ENCODE measurements at places on chromosomes 13 and 19.

DNA sequence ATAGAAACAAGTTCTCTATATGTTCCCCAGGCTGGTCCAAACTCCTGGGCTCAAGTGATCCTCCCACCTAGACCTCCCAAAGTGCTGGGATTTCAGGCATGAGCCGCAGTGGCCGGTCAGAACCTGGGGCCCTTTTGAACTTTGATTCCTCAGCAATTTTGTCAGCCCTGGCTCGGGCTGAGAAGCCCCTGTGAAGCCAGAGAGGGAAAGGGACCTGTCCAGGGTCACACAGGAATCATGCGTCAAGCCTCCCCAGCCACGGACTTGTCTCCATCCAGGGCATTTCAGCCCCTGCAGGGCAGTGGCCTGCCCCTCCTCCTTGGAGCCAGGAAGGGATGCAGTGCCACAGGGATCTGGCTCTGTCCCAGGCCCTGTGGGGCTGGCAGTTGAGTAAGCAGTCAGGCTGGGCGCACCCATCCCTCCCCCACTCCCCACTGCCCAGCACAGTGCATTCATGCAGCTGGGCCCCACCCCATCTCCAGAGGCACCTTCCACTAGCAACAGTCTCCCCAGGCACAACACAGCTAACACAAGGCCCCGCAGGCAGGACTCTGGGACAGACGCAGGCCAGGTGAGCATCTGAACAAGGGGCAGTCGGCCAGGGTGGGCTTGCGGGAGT is at the start of gene CAPS:
Gene CAPS (plus strand): TSS at position 516 of the 619 bp plus-strand sequence. CDS start 153 bp downstream, outside the sequence.
- no peak for DNase-seq

- no peak for DNase-seq
Observed at GRCh38 chr13:110285991-110286832, 20.7 kb downstream of the COL4A1 start.

DNA sequence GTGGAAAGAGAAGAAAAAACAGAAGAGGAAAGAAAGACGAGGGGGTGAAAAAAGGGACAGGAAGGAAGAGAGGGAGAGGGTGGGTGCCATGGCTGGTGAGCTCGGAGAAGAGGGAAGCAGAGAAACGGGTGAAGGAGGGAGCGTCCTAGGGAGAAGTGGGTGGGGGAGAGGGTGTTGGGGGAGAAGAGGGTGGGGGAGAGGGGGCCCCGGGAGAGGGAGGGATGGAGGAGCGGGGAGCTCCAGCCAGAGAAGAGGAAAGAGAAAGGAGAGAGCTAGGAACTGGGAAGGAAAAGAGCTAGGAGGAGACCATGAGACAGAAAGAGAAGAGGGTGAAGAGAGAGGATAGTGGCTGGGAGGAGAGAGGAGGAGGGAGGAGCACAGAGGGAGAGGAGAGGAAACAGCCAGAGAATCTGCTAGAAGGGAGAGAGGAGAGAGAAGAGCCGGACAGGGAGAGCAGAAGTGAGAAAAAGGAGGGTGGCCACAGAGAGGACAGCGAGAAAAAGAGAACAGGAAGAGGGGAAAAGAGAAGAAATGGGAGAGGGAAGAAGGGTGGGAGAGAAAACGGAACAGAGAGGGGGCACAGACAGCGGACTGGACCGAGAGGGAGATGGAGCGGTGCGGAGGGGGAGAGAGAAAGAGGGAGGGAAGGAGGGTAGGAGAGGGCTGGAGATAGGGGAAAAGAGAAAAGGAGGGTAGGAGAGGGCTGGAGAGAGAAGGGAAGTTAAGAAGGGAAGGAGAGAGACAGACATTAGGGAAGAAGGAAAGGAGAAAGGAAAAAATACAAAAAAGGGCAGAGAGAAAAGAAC is 11.9 kb upstream of the GARIN5A start:
- no peak for DNase-seq

- DNase-seq = no peak
Observed at GRCh38 chr19:18655173-18655844, 18.5 kb downstream of the KLHL26 start.

- DNase-seq = no peak
Observed at GRCh38 chr19:49564616-49565045, 15.7 kb downstream of the NOSIP start.

DNA sequence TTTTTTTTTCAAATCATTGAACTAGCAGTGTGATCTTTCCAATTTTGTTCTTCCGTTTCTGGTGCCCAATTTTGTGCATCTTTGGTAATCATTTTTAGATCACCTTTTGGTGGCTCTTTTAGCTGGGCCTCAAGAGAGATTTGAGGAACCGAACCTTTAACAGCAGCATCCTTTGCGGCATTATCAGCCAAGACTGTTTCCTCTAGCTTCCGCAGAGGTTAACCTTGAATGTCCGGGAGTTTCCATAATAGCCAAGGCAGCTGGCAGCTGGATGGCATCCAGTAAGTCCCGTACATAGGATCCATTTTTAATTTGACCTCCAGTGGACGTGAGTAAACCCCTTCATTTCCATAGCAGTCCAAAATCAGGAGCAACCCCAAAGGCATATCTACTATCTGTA is 9.6 kb downstream of the IRGC start:
- DNase-seq = no peak

- no peak for DNase-seq
Observed at GRCh38 chr19:39826311-39826945, 7.5 kb downstream of the DYRK1B start.

GRCh38 chr19:3443840-3444694 is 36.3 kb downstream of the SMIM24 start:
- peak; percentile 81 for DNase-seq

DNA sequence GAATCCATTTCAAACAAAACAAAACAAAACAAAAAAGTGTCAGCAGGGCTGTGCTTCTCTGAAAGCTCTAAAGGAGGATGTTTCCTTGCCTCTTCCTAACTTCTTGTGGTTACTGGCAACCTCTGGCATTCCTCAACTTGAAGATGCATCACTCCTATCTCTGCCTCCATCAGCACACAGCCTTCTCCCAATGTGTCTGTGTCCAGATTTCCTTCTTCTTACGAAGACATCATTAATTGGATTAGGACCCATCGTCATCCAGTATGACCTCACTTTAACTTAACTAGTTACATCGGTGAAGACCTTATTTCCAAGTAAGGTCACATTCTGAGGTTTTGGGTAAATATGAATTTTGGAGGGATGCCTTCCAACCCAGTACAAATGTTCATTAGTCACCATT is 33.8 kb upstream of the GTF2F2 start:
- DNase-seq = no peak

Data from right forelimb (tissue), 1 donor.